ENCODE measurements at places on chromosomes 3 and 15. TPM values are rescaled to one million over a fixed set of nuclear protein-coding genes. Genes with fewer than 3 reads are reported as not detected.

DNA sequence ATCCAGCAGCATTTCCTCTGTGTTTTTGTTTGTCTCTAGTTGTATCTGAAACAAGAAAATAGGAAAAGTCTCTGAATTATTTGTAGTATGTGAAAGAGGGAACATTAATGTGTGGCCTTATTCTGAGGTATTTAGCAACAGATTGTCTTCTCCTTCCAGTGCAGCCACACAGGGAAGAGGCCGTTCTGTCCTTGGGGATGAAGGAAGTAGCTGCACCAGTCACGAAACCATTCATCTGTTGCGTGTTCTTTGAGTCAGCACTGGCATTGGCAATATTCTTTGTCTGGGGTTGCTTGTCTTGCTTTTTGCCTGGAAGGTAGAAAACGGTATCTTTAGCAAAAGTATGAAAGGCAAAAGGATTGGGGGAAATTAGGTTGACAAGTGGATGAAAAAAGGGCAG lies 91.6 kb downstream of the CDIN1 start:
- DNase-seq = no peak

DNA sequence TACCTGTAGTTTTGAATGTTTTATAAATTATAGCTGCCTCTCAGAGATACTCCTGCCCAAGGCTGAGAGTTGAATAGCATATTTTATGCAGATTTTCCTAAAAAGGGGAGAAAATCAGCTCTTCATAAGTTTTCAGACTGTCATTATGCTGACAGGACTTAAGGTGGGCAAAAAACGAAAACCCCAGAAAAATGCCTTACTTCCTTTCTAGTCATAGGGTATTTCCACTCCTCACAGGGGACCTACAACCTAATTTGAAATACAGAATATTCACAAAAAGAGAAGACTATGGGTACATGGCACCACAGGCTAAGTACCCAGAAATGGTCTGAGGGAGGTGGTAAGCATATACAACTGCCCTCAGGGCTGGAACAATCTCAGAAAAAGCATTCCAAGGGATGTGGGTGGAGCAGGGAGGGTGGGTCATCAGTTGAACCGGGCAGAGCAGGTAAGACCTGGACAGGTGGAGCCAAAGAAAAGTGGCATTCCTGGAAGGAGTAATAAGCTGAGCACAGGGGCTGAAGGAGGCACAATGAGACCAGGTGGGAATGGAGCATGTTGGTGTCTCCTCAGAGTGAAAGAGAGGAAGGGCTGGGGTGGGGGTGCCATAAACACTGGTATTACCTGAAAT lies 10.6 kb upstream of the OXSR1 start:
- no peak for DNase-seq

GRCh38 chr15:101489237-101489598 lies 289 bp downstream of the PCSK6 start:
- no peak for DNase-seq

DNA sequence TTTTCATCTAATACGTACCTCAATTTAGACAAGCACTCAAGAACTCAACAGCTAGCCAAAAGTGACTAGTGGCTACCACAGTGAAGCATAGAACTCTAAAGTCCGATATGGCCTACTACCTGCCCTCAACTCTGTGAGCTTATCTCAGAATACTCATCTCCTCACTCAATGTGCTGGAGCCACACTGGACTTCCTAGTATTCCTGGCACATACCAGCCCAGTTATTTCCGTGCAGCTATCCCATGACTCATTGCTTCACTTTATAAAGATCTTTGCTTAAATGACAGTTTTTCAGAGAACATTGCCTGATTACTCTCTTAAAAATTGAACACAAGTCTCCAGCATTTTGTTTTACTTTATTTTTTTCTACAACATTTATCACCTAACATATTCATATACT lies 524.7 kb downstream of the PYDC2 start:
- no peak for DNase-seq

DNA sequence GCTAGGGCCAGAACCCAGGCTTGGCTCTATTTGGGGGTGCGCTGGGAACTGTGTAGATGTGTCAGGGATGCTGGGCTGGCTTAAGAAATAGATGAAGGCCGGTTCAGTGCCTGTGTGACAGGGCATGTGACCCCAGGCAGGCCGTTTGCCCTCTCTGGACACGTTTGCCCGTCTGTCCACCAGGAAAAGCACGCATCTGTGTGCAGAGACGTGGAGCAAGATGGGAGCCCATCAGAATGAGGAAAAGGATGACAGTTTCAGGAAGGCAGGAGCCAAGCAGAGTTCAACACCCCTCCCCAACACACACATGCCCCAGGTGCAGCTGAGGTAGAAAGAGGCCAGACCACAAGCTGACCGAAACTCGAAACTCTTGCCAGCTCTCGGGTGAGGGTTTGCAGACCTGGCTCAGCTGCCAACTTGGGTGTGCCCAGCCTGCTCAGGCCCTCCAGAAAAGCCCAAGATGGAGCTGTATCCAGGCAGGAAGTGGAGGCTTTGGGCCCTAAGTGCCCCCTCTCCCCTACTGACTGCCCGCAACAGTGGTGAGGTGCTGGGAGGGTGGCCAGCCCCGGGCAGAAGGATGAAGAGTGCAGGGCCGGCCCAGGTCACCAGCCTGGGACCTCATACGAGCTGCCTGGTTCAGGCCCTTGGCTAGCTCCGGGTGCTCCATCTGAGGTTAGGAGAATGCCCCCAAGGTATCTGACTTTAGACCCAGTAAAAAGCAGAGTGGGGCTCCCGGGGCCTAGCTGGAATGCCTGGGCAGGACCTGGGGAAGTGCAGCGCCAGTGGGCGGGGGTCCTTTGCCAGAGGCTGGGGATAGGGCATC lies 10.2 kb upstream of the MESP1 start:
- no peak for DNase-seq

DNA sequence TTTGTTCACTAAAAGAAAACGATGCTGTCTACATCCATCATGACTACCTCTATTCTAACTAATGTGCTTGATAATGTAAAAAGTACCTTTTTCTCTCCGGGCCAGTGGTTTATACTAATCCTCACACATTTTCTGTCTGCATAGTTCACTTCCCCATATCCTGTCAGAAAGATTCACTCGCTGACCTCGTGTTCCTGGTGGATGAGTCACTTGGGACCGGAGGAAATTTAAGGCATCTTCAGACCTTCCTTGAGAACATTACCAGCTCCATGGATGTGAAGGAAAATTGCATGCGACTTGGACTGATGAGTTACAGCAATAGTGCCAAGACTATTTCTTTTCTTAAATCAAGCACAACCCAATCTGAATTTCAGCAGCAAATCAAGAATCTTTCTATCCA lies 33.8 kb downstream of the COL6A5 start:
- no peak for DNase-seq

GRCh38 chr3:8319935-8320634 lies 181.5 kb upstream of the LMCD1 start:
- DNase-seq = no peak

Gene GOLGA6L22
- total RNA-seq = not detected

Gene SLC51B
- not detected for total RNA-seq

Gene C2CD4B
- 1.9 TPM for total RNA-seq

Gene SATB1
- total RNA-seq = 32.6 TPM

Data from omental fat pad (tissue), 4 donors.